SJSA1 (cell line): ENCODE measurements at places on chromosomes 2 and 18. TPM values are rescaled to one million over a fixed set of nuclear protein-coding genes. Genes with fewer than 3 reads are reported as not detected.
A peak's percentile ranks its signal among the peaks of the same experiment; 100 is the strongest.

- no peaks in the 10 kb centered on the region for H3K36me3 ChIP-seq
- no peak for DNase-seq
- H3K4me3 ChIP-seq: no peak overlapping the region
- H3K27ac ChIP-seq: no peak overlapping the region
These were observed 470.6 kb upstream of the HS6ST1 start for GRCh38 chr2:128789221-128789620.

DNA sequence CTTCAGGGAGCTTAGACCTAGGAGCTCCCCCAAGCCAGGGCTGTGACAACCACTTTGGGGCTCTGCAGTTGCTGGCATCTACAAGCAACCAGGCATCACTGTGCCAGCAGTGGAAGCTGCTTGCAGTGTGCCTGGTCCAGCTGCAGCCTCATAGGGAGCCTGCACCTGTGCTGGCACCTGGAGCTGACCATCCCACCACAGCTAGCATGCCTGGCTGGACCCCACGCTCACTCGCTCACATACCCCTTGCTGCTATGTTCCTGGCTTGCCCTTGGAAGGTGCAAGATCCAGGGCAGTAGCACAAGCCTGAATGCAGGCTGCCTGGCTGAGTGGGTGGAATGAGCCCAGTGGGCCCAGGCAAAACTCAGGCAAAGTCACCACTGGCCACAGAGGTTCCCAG is 82.5 kb downstream of the ZNF804A start:
- DNase-seq: no peak
- H3K4me3 ChIP-seq: no peak overlapping the region
- H3K27ac ChIP-seq: no peak overlapping the region
- H3K27me3 ChIP-seq: no peaks in the 10 kb centered on the region
- no peaks in the 10 kb centered on the region for H3K36me3 ChIP-seq

DNA sequence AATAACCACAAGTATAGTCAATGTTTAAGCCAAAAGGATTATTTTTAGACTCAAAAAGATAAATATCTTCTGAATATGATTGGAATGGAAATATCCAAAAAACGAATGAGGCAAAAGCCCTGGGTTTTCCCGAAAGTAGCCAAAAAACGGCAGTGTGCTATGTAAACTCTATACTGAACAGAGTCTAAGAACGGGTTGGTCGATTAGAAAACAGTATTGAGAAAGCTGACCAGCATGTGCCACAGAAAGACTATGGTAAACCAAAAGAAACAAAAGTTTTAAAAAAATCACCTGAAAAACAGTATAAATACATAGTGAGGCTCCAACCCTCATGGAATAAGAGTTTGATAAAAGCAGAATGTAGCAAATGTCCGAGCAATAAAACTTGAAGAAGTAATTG is 92.0 kb upstream of the DLGAP1 start:
- no peaks in the 10 kb centered on the region for H3K36me3 ChIP-seq
- no peak overlapping the region for H3K4me3 ChIP-seq
- peak overlapping the region; percentile 40; the same call in 1 of the 2 replicates for H3K27ac ChIP-seq
- peaks cover 27% of the 10 kb centered on the region for H3K4me1 ChIP-seq

GRCh38 chr2:219638217-219638947 is 11.0 kb downstream of the SLC4A3 start:
- no peak for DNase-seq
- peaks cover 13% of the 10 kb centered on the region for H3K4me1 ChIP-seq
- peaks cover under 1% of the 10 kb centered on the region for H3K36me3 ChIP-seq
- H3K27me3 ChIP-seq: no peaks in the 10 kb centered on the region

DNA sequence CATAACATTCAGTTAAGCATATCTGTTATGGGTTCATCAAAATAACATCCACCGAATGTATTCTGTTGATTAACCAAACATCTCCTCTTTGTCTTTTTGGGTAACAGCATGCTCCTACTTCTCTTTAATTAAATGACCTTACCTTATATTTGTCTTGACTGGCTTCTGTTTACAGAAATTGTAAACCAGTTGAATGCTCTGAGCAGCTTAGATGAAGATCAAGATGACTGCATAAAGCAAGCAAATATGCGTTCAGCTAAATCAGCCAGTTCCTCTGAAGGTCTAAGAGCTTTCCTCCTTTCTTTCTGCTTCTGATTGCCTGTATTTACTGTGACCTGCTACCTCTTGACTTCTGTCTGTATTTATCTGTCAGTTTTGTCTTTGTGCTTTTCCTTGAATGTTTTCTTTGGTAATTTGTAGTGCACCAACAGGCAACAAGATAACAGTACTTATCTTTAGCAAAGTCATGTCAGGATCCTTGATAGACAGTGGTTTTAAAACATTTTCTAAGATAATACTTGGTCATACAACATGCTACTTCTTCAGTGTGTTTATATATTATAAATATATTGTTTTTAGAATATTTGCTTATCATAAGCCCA is 152.8 kb downstream of the EHBP1 start:
- H3K36me3 ChIP-seq: peaks cover 31% of the 10 kb centered on the region
- no peak overlapping the region for H3K27ac ChIP-seq
- no peaks in the 10 kb centered on the region for H3K27me3 ChIP-seq
- peaks cover 13% of the 10 kb centered on the region for H3K4me1 ChIP-seq
- H3K4me3 ChIP-seq: no peak overlapping the region

- H3K27me3 ChIP-seq: peaks cover 5% of the 10 kb centered on the region; the same call in 1 of the 2 replicates
- no peaks in the 10 kb centered on the region for H3K4me1 ChIP-seq
- H3K4me3 ChIP-seq: no peak overlapping the region
- no peak overlapping the region for H3K27ac ChIP-seq
These were observed 17.9 kb downstream of the KCNIP3 start for GRCh38 chr2:95314964-95315611.

DNA sequence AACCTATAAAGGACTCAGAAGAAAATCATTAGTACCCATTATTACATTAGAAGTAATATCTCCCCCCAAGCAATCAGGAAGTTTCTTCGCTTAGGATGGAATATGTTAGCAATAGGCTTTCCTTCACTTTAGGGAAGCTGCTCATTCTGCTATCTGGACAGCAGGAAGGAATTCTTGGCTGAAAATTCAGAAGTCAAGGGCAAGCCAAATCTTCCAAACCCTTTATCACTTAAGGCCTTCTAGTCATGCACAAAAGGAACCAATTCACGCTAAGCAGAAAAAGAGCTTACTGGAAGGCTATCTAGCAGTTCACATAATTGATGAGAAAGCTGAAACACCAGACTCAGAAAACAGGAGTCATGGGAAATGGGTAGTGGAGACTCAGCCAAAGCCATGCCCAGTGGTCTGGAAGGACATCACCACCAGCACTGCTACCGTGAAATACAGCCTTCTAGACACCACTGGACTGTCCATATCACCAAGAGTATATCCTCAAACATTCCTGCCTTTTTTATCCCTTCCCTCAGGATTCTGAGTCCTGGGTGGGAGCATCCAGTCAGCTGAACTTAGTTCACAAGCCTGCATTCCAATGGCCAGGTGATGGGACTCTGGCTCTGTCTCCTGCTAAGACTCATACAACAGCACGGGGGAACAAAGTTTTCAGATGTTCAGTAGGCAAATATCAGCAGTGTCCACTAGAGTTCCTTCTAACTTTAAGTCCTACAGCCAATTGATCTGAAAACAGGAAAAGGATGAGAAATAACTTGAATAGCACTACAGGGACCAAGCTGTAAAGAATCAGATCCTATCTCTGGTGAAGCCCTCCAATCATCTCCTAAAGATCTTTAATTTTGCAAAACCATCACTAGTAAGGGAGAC is 14.8 kb upstream of the ADAM17 start:
- DNase-seq: no peak
- peaks cover 21% of the 10 kb centered on the region for H3K4me1 ChIP-seq
- no peak overlapping the region for H3K27ac ChIP-seq
- H3K36me3 ChIP-seq: peaks cover 5% of the 10 kb centered on the region; the same call in 1 of the 2 replicates
- no peak overlapping the region for H3K4me3 ChIP-seq

DYNC1I2 gene
- total RNA-seq: 140 and 160 TPM in 2 replicates

ZSCAN30 gene
- total RNA-seq: 7.5 TPM in 2 replicates

GEN1 gene
- total RNA-seq: 30.0 and 31.1 TPM in 2 replicates
